ENCODE measurements at places on chromosomes 4 and X.

GRCh38 chrX:111151764-111152163 lies 55.8 kb downstream of the PAK3 start:
- DNase-seq, result no peak

DNA sequence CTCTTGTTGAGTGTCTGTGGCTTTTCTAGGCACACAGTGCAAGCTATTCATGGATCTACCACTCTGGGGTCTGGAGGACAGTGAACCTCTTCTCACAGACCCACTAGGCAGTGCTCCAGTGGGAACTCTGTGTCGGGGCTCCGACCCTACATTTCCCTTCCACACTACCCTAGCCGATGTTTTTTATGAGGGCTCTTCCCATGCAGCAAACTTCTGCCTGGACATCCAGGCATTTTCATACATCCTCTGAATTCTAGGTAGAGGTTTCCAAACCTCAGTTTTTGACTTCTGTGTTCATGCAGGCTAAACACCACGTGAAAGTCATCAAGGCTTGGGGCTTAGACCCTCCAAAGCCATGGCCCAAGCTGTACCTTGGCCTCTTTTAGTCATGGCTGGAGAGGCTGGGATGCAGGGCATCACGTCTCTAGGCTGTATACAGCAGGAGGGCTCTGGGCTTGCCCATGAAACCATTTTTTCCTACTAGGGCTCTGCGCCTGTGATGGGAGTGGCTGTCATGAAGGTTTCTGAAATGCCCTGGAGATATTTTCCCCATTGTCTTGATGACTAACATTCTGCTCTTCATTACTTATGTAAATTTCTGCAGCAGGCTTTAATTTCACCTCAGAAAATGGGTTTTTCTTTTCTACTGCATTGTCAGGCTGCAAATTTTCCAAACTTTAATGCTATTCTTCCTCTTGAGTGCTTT lies 249.8 kb upstream of the CPEB2 start:
- DNase-seq, result no peak

DNA sequence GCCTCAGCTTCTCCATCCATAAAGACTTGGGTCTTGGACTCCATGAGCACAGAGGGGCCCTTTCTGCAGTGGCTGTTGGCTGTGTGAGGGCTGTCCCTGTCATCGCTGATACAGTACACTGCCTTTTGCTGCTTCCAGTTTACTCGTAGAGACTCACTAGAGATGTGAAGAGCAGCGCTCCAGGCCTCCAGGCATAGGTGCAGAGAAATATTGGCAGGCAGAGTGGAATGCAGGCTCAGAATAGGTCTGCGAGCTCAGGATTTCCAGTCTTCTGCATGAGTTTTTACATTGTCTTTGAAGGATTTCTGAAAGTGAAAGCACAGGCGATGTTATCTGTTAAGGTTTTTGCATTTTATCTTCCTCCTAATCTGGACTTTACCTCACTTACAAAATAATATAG lies 97.4 kb downstream of the AASDH start:
- peak; percentile 9 for DNase-seq

DNA sequence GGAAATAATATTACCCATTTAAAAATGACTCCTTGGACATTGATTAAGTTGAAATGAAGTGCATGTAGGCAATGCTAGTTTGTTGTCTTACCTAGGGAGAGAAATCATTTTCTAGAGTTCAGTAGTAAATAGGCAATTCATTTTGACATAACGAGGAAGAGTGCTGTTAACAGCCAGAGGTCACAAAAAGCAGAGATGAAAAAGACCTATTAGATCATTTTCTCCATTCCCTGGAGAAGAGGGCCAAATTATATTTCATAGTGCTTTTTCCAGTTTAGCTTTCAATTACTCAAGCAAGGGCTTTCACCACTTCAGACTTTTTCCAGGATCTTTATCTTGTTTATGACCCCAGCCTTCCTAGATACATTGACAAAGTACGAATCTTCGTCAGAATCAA lies 374.3 kb upstream of the GALNT7 start:
- DNase-seq, result no peak

DNA sequence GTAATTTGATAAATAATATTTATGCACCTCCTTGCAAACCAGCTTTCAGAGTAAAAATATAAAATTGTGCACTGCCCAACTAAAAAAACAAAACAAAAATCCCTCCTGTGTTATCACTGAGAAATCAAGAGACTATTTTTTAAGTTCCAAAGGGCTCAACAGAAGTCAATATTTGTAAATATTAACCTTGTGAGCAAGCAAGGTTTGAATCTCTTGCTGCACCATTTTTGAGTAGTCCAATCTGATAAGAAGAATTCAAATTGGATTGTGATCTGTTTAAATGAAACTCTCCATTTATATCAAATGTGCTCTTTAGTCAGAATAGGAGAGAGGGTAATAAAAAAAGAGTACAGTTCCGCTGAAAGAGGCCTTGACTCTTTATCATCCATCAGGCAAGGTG lies 520.2 kb downstream of the RAB28 start:
- DNase-seq, result no peak

DNA sequence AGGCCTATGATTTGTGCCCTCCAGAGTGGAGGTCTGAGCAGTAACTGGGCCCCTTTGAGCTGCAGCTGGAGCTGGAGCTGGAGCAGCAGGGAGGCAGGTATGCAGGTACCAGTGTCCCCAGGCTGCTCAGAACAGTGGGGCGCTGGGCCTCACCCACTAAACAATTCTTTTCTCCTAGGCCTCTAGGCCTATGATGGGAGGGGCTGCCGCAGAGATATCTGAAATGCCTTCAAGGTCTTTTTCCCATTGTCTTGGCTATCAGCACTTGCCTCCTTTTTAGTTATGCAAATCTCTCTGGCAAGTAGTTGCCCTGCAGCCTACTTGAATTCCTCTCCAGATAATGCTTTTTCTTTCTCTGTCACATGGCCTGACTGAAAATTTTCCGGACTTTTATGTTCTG lies 79.7 kb upstream of the OTUD4 start:
- DNase-seq, result no peak

GRCh38 chrX:2664502-2664901 lies 26.6 kb upstream of the CD99 start:
- DNase-seq, result no peak

DNA sequence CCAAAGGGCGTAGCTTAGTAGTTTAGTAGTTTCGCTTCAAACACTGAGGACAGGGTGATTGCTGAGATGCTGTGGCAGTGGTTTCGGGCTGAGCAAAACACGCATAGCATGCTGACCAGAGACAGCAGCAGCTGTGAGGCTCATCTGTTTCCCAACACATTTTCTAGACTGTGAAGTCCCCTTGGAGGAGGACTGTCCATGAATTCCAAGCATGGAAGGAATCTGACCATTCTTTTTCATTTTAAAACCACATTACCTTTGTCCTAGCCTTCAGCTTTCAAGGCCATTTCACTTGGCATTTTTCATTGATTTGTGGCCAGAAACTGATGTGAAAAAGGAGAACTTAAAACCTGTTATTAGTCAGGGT lies 240.9 kb downstream of the PALLD start:
- DNase-seq, result no peak

DNA sequence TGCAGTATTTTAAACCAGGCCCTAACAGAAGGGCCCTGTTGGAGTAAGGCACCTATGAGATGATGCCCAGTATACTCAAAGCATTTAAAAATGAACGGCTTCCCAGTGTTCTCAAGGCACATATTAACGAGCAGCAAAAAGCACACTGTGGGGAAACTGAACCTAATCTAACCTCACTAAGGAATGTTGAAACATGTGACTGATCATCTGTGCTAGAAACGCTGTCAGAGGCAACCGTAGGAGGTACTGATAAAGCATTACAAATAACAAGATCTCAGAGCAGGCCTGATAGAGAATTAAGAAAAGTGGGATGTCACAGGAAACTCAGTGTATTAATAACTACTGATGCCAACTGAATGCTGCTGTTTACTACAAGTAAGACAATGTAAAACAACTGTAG lies 24.0 kb downstream of the ASB9 start:
- no peak for DNase-seq

DNA sequence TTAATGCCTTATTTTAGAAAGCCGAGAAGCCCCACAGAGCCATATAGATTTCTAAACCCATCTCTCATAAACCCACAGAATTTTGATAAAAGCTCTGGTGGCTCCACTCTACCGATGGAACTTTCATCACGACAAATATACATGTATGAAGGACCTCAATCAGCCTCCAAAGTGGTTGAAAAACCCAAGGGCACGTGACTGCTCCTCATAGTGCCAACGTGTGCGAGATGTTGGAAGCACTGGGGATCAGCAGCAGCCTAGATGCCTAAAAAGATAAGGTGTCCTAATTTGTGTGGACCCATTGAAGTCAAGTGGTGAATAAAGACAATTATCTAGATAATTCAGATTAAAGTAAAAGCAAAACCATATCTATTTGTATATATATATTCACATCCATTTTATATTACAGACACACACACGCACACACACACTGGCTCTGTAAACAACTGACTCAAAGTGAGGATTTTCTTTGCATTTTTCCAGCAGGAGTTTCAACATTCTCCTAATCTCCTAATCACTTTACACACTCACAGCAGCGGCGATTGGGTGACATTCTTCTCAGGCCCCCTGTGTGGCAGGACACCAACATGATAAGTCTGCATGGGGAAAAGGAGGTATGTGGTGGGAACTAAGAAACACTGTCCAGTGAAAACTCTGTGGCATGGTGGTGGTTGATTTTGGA lies 2.8 kb upstream of the PITX2 start:
- DNase-seq, result no peak

- no peak for DNase-seq
Measured at GRCh38 chr4:38717604-38718003, 53.6 kb downstream of the KLF3 start.

GRCh38 chrX:15882704-15883539 lies 28.3 kb upstream of the AP1S2 start:
- DNase-seq, result no peak

- DNase-seq, result no peak
Measured at GRCh38 chrX:7515681-7516413, 327.1 kb upstream of the VCX start.

DNA sequence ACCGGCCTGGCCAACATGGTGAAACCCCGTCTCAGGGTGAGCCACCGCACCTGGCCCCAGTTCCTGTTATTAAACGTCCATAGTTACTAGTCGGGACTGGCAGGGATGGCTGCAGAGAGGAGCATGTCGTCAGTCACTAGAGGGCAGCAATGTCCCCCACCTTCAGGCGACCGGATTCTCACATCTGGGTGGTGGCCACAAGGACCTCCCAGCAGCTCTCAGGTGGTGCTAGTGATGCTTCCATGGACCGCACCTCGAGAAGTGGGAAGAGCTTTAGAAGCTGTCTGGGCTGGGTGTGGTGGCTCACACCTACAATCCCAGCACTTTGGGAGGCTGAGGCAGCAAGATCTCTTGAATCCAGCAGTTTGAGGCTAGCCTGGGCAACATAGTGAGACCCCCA lies 13.3 kb upstream of the IL3RA start:
- DNase-seq, result peak; percentile 69

DNA sequence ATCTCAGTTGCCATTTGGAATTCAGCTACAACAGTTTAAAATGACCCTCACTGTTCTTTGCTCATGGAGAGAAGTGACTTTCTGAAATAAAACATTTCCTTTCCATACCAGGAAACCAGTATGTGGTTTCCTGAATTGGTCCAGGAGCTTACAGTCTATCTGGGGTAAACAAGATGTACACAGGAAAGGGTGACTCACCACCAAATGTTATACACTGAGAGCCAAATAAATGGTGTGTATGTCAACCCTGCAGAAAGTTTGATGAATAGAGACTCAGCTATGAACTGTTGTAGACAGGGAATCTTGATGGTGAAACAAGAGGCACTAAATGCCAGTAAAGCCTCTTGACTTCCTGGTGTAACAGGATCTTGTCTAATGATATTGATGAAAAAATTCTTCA lies 100.4 kb downstream of the HS6ST2 start:
- DNase-seq, result no peak

DNA sequence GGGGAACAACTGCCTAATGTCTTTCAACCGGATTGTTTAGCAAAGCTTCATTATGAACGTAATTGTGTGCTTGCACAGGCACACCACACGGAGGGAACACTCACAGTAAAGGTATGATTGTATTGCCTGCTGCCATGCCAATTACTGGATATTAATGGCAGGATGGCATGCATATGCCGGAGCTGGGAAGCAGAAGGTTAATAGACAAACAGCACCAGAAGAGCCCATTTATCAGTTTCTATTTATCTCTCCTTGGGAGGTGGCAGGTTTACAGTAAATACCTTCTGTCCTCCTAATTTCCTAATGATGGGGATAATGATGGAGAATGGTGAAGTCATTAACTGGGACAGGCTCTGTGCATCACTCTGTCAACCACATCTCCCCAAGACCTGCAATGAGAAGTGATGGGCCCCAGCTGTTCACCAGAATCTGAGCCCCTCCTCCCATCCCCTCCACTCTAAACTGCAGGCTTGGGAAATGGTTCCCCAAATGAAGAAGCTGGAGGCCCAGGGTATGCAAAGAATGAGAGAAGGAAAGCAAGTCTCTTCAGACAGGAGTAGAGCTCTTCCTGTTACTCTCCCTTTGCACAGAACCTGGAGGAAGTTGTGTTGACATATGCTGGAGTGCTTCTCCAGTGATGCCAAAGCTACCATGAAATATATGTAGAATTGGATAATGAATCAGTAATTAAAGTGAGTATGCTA lies 160.8 kb downstream of the NAA11 start:
- DNase-seq, result no peak

DNA sequence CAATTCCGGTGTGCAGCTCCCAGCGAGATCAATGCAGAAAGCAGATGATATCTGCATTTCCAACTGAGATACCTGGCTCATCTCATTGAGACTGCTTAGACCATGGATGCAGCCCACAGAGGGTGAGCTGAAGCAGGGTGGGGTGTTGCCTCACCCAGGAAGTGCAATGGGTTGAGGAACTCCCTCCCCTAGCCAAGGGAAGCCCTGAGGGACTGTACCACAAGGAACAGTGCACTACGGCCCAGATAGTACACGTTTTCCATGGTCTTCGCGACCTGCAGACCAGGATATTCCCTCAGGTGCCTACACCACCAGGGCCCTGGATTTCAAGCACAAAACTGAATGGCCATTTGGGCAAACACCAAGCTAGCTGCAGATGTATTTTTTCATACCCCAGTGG lies 150.0 kb downstream of the TET2 start:
- DNase-seq, result no peak

GRCh38 chr4:37627263-37627662 lies 58.9 kb downstream of the RELL1 start:
- DNase-seq, result no peak

- DNase-seq, result no peak
Measured at GRCh38 chr4:124144238-124144654, 568.3 kb downstream of the ANKRD50 start.

DNA sequence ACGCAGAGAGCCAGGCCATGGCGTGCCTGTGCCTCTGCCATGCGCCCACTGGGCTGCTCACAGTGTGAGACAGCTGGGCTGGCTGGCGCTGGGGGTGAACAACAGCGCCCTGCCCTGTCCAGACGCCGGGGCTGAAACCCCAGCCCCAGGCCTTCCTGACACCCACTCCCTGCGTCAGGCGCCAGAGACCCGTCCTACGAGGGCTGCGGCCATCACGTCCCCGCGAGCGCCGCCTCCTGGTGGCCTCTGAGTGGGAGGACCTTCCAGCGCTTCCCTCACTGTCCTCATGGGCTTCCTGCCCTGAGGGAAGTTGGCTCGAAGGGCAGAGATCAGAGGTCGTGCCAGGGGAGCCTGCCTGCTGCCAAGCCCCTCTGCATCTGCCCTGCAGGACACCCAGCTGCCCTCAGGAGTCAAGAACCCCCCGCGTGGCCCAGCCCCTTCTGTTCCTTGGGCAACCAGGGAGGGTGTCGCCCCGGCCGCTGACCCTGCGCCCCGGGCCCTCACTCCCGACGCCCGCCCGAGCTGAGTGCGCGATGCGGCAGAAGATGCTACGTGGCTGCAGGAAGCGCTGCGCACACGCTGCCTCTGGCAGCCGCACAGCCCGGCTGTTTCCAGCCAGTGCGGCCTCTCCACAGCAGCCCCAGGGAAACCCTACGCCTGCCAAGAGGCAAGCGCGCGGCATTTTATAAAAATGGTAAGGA lies 16.2 kb downstream of the NELFA start:
- DNase-seq, result no peak

Data from activated CD4-positive, alpha-beta T cell treated with anti-CD3 and anti-CD28 coated beads, Interleukin-2, amount 10 ng/mL, durations not matched to agents 7 days and 5 days (primary cell).